ENCODE measurements at places on chromosomes 7 and 10. TPM values are rescaled to one million over a fixed set of nuclear protein-coding genes. Genes with fewer than 3 reads are reported as not detected.

DNA sequence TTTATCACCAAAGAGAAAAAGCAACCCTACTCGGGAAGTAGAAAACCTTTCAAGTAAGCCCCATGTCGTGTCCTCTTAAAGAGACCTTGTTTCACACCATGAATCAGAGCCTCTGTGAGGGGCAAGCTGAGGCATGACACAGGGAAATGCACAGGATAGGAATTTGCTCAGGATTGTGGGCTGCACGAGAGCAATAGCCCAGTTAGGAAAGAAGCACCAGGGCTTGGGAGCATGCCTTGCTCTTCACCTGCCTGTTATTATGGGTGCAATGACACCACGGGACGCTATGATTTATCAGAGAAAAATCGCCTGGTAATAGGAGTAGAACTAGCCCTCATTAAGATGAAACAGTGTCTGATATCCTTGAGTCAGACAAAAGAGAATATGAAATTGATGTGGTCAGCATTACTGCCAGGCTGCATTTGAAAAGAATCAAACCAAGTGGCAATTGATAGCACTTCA, 562.9 kb upstream of the NRP1 start:
- DNase-seq: no peak

DNA sequence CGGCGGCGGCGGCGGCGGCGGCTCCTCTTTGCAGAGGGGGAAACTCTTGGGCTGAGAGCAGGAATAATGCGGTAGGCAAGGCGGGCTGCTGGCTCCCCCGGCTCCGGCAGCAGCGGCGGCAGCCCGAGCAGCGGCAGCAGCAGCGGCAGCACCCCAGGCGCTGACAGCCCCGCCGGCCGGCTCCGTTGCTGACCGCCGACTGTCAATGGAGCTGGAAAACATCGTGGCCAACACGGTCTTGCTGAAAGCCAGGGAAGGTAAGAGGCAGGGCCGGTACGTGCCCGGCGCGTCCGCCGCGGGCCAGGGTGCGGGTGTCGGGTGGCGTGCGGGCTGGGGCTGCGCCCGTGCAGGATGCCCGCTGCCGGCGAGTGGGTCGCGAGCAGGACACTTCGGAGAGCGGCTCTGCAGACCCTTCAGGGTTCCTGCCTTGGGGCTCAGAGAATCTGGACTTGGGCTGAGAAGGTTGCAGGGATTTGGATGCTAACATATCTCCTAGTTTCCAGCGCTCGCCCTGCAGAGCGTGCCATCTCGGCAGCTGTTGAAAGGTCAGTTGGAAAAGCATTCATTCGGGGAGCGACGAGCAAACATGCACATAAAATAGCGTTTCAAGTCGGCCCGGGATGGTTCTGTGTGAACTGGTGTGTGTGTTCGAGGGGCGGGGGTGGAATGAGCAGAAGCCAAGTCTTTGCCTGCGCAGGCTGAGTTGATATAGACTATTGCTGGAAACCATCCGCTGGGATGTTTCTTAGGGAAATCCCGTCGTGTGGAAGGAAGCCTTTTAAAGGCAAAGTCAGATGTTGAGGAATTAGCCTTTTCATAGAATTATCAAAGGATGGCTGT, 562 bp downstream of the GRK5 start:
- peak; percentile 87 for DNase-seq

- no peak for DNase-seq
Observed at GRCh38 chr10:132735923-132736391, 50.0 kb downstream of the NKX6-2 start.

Gene GOLGA7B
- 0.19 TPM for total RNA-seq

- no peak for DNase-seq
Observed at GRCh38 chr7:159310457-159311171, 165.9 kb upstream of the VIPR2 start.

Gene NYAP1
- 0.86 TPM for total RNA-seq

Gene ELFN1
- total RNA-seq: 1.2 TPM

- peak; percentile 86 for DNase-seq
Observed at GRCh38 chr10:128035557-128035973, 90.7 kb downstream of the MKI67 start.

Gene EIF4H
- 207 TPM for total RNA-seq

Gene TDRD1
- total RNA-seq: 0.69 TPM

Gene MSMB
- not detected for total RNA-seq

Gene SPACDR
- total RNA-seq: 0.62 TPM

Gene FZD8
- 16.1 TPM for total RNA-seq

- DNase-seq: peak; percentile 95
Observed at GRCh38 chr10:103193107-103193819, at the start of gene NT5C2. Gene NT5C2, minus strand, starts transcription at chr10:103193272. Its CDS starts 18,314 bp downstream, at chr10:103174958.

Gene CPA2
- not detected for total RNA-seq

Gene PALD1
- 6.7 TPM for total RNA-seq

DNA sequence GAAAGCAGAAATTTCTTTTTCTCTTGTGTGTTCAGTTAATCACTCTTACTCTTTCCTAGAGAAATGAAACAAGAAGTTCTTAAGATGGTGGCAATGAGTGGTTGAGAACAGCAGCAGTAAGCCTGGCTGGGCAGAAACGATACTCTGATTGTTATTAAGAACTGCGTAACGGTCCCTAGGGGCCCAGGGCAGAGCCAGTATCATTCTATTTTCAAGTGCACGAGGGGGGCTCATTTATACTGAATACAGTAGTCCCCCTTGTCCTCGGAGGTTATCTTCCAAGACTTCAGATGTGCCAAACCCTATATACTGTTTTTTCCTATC, 64.9 kb downstream of the EEPD1 start:
- no peak for DNase-seq

Gene CDHR1
- total RNA-seq: 0.28 TPM

DNA sequence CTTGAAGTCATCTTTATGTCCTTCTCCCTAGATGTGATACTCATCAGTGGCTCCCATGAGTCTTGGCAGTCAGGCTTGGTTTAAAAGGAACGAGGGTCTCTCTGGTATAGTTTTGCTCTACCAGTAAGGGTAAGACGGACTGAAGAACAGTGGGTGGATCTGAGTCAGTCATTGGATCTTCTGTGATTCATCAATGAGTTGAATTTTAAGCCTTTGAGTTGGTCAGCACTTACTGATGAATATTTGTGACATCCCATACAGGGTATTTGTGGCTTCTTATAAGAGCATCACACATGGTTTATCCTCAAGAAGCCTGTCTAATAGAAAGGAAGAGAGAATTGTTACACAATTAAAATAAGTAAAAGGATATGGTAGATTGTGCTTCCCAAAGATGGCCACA, 87.3 kb upstream of the NAMPT start:
- DNase-seq: no peak

GRCh38 chr7:93148144-93148543, at the start of gene SAMD9L:
Gene SAMD9L, minus strand, starts transcription at chr7:93148385. Its CDS starts 12,414 bp downstream, at chr7:93135971.
- no peak for DNase-seq

- DNase-seq: peak; percentile 54
Observed at GRCh38 chr10:108095932-108096925, 931.7 kb upstream of the SORCS1 start.

GRCh38 chr10:93471110-93471651, 11.0 kb downstream of the MYOF start:
- DNase-seq: no peak

DNA sequence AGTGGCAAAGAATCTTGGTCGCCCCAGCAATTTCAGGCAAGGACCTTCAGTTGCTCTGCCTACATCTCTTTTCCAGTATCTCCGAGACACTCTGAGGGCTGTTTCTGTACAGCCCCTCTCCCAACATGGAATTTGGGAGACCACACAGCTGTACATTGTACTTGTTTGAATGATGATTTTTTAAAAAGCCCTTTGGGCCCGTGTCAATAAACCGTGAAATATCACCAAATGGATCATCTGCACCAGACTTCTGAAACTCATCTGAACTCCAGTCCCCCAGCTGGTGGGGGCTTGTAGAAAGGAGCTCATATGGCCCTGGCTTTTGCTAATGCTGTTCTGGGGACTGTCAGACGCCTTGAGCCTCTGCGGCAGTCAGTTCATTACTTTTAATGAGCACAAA, 374.9 kb downstream of the BBS9 start:
- DNase-seq: no peak

DNA sequence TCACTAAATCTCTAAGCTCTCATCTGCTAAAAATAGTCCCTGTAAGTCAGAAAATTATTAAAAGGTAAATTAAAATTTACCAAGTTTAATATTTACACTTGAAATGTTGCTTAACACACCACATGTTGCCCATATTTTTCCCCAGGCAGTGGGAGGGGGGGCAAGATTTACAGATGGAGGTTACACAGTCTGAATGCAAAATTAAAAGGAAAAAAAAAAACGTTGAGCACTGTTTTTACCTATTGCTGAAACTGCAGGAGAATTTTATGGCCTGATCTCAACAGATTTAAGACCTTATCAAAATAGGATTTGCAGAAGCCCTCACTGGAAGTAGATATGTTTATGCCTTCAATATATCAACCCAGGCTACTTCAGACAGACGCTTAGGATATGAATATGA, 133.4 kb downstream of the SFMBT2 start:
- DNase-seq: no peak

- DNase-seq: peak; percentile 83
Observed at GRCh38 chr7:93715234-93715633, 140.7 kb upstream of the CALCR start.

GRCh38 chr7:148699782-148700629, 1.3 kb downstream of the CUL1 start:
- no peak for DNase-seq

DNA sequence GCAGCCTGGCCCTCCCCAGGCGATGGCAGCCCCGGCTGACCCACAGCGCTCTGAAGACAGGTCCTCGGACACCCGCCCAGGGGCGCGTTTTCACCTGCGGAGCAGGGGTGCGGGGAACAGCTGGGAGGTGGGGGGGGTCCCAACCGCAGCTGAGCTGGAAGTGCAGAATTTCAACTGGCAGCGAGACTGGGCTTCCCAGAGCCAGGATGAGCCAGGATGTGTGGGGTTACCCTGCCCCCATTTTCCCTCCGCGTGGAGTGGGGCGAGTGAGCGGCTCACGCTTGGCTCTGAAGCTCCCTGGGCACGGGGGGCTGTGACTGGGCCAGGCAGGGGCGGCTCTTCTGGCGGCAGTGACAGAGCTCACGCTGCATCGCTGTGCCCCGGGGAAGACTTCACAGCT, 70.2 kb downstream of the DNAJB6 start:
- peak; percentile 41 for DNase-seq

GRCh38 chr7:41711283-41712064, 8.6 kb upstream of the INHBA start:
- DNase-seq: no peak

DNA sequence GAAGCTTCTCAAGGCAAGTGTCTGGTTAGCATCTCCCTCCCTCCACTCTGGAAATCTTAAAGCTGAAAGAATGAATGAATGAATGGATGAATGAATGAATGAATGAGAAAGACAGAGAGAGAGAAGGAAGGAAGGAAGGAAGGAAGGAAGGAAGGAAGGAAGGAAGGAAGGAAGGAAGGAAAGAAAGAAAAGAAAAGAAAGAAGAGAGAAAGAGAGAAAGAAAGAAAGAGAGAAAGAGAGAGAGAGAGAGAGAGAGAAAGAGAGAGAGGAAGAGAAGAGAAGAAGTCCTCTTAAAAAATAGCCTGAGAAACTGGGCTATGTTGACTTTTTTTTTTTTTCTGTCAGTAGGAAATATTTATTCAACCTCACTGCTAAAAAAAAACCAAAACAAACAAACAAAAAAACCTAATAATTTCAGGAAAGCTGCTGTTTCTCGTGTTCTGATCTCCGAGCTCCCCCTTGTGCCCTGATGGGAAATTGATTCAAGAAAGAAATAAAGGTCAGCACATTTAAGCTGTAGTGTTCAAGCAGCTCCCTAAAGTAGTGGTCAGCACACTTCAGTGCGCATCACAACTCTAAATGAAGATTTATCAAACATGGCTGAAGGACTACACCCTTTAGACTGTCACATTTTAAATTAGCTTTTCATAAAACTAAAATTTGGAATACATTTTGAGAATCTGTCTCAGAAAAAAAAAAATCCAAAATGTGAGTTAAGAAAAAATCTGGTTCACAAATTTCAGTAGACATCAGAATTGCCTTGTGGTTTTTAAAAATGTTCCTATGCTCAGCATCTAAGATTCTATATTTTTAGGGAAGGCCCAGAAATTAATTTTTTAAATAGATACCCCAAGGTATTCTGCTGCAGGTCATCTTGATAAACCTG, 154.3 kb downstream of the ELAPOR2 start:
- DNase-seq: no peak

Gene SGMS1
- 37.5 TPM for total RNA-seq

DNA sequence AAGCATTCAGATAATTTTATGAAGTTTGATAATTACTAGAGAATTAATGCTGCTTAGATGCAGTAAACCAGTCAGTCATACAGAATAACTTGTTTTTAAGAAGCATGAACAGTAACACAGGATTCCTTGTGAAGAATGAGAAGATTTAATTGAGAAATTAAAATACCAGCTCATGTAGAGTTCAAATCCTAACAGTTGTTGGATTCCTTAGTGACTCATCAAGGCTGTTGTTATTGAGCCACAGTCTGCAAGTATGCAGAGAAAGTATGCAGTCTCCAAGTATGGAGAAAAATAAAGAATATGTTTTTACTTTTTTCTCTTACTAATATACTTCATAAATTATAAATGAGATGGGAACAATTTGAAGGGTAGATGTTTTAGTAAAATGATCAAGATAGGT, 30.2 kb upstream of the CYP26C1 start:
- DNase-seq: no peak

Gene SFTPD
- total RNA-seq: 0.19 TPM

DNA sequence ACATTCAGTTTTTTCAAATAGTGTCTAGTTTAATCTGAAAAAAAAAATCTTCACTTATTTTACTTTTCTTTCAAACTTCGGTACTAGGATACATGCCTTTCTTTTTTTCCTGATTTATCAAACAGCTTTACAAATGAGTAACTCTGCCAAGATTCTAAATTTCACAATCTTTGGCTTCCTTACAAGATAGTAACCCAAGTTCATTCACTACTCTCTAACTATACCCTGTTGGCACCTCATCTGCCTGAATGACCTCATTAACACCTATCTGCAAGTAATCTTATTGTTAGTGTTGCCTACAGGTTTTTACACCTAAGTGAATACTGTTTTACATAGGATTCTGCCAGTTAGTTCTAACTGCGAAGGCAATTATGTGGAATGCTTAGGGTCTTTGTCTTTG, 159.8 kb downstream of the FOXP2 start:
- DNase-seq: no peak

GRCh38 chr7:156609010-156609877, 31.3 kb upstream of the RNF32 start:
- no peak for DNase-seq

Gene SLC16A9
- total RNA-seq: 1.7 TPM

- no peak for DNase-seq
Observed at GRCh38 chr7:4791101-4791737, 15.8 kb downstream of the AP5Z1 start.

- DNase-seq: no peak
Observed at GRCh38 chr7:80053124-80053523, 81.5 kb upstream of the GNAI1 start.

DNA sequence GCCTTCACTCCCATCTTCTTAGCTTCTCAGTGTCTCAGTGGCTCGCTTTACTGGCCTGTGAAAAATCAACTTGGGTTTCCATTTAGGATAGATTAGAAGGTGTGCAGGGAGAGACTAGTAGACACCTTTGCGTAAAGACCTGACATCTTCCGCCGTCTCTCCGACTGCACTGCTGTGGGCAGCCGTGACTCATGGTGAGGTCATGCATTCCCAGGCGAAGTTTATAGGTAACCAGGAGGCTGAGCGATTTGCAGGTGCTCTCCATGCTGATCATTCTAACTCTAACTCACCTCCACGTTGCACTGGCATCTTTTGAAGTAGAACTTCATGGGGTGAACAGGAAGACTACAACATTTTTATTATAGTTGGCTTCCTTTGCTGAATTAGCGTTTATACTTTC, 68.0 kb upstream of the ZNF438 start:
- no peak for DNase-seq

GRCh38 chr10:89348975-89349374, 21.2 kb downstream of the IFIT3 start:
- DNase-seq: no peak
